ENCODE measurements at places on chromosomes 7 and 10.
A peak's percentile ranks its signal among the peaks of the same experiment; 100 is the strongest.

DNA sequence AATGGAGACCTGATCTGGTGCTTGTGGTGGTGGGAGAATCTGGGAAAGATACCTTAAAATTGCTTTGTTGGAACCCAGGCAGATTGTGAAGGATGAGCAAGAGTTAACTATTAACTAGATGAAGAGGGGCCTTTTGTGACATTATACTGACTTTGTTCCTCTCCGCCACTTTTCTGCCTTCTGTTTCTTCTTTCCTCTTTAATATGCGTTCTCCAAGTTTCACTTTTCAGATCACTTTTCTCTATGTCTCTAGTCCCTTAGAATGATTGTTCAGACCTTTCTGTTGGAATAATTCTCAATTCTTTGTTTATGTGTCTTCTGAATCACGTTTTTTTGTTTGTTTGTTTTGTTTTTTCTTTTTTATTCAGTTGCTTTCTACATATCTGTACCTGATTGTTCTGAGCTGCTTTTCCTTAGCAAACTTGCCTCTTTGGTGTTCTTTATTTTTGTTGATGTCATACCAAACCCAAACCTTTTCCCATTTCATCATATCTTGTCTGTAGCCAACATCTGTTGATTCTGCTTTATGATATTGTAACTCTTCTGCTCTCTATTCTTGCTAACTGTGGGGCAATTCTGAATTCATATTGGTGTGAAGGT lies 2.8 kb downstream of the BMPR1A start:
- DNase-seq = no peak

DNA sequence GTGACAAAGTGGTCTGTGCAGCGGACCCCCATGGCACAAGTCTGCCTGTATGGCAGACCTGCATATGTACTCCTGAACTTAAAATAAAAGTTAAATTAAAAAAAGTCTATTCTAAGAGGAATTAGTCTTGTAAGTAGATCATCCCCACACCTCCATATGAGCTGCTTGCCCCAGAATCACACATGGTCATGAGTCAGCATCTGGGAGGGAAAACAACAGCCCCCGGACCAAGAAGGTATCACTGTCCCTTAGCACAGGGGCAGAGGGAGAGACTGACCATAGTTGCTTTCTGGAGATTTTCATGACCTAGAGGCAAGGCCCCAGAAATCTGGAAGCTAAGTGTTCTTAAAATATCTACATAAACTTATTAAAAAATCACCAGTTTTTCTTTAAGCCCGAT lies 86.6 kb upstream of the PDK4 start:
- no peak for DNase-seq

GRCh38 chr7:34156336-34156735 lies 251.0 kb downstream of the BMPER start:
- no peak for DNase-seq

DNA sequence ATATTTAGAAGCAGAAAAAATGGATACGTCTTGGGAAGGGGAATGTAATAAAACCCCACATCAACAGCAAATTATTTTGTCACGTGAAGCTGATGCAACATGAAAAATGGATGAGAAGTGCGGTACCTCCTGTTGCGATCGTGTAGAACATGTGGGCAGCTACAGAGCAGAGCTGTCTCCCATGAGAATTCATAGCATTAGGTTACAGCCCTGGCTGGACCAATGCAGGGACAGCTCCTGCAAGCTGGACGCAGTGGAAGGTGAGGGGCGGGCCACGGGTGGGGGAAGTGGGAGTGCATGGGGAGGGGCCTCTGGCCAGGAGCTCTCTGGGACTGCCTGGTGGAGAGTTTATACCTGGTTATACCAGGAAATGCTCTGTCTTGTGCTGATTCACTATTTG lies 120.3 kb downstream of the GATA3 start:
- no peak for DNase-seq

DNA sequence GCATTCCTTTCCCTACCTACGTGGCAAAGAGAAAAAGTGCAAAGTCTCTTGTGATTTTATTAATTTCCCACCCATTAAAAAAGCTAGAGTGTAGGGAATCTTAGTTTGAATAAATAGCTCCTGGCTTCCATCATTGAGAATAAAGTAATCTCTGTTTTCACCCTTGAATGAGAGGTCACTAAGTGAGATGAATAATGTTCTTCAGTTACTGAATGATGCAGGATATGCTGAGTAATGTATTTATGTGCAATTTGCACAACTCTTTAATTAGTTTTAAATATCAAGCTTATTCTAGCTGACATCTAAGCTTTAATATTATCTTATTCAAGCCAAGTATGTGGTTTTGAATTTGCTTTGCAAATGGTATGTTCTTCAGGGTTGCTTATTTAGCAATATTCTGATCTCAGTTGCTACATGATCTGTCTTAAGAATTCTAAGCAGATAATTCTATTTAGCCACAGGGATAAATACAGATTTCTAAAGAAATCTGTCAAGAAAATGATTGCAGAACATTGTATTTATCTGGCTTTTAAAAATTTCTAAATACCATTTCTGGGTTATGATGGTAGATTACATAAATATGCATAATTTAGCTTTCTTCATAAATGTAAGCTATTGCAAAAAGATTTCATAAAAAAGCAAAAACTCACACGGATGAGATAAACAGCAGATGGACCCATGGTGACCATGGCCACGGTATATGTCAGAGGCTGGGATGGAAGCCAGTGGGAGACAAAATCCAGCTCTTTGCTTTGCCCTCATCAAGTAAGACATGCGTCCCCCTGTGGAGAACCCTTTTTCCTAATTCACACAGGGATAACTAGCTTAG lies 141.0 kb downstream of the MACC1 start:
- DNase-seq = no peak

GRCh38 chr7:95794917-95795515 lies 22.7 kb downstream of the DYNC1I1 start:
- DNase-seq = no peak

GRCh38 chr7:155835446-155836215 lies 23.4 kb upstream of the SHH start:
- no peak for DNase-seq

DNA sequence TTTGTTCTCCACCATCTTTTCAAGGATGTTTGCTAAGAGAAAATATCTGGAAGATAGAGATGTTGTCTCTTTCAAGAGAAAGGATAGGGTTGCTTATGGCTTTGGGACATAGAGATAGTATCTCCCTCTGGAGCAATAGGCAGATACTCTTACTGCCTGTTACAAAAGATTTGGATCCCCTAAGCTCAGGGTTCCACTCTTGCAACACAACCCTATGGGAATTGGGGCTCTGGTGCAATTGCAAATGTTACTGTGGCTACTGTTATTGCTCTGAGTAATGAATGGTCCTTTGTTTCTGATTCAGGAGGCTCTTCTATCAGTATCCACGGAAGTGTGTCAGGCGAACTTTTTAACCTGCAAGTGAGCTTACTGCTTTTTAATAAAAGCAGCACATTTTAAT lies 88.8 kb downstream of the GPR85 start:
- no peak for DNase-seq

- DNase-seq = no peak
Measured at GRCh38 chr7:30977896-30978564, 14.3 kb downstream of the GHRHR start.

DNA sequence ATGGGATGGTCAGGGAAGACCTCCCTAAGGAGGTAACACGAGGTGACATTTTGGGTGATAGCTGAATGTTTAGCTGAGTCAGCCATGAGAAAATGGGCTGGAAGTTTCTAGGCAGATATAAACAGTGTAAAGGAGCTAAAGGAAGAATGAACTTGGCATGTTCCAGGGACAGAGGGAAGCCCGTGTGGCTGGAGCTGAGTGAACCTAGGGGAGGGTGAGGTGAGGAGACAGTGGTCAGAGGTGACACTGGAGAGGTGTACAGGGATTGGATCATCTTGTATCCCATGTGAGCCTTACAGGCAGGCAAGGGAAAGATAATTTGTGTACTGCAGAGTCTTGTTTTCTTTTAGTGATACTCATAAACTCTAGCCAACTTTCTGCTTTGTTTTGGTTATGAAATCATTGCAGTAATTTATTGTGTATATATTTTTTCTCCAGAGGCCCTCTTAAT lies 1.8 kb downstream of the STARD3NL start:
- DNase-seq = no peak

- DNase-seq = no peak
Measured at GRCh38 chr7:151689196-151689971, 169.7 kb upstream of the RHEB start.

GRCh38 chr7:55887821-55888247 lies 578 bp downstream of the ZNF713 start:
- DNase-seq = no peak

DNA sequence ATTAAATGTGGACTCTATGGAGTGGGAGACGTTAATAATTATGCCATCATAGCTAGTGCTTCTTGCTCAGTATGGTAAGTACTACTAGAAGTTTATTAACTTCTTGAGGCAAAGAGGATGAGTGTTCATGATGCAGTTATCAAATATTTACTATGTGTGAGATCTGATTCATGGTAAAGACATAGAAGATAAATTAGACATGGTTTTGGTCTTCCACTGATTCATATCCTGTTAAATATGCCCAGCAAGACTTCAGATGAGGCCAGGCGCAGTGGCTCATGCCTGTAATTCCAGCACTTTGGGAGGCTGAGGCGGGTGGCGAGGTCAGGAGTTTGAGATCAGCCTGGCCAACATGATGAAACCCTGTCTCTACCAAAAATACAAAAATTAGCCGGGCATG lies 547.1 kb upstream of the ANKRD30A start:
- no peak for DNase-seq

GRCh38 chr10:70412356-70412755 lies 8.4 kb downstream of the EIF4EBP2 start:
- no peak for DNase-seq

DNA sequence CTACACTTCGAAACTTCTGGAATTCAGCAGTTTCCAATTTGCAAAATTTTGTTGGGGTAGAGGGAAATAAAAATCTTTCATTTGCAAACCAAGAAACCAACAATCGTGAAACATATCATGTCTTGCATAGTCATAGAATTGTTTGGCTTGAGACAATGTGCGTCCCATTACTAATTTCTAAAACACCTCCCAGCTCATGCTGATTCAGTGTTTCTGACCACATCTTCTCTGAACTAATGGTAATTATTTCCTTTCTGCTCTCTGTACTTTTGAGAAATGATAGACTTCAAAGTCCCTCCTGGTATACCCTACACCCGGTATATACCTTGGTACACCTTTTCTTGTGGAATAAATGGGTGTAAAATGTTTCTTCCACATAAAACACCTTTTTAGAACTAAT lies 41.8 kb upstream of the TSPAN13 start:
- DNase-seq = no peak

DNA sequence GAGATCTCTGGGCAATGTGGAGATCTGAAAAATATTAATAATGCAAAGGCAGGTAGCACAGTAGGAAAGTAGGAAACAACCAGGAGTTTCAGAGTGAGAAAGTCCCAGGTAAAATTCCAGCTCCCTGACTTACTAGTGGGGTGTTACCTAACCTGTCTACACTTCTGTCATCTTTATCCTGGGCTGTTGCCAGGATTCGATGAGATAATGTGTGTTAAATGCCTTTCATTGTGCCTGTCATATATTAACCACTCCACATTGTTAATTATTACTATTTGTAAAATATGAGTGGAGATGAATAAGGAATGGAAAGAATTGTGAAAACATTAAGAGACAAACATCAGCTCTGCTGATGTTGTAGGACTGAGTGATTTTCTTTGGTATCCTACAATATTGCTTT lies 50.0 kb upstream of the FRMD4A start:
- no peak for DNase-seq

DNA sequence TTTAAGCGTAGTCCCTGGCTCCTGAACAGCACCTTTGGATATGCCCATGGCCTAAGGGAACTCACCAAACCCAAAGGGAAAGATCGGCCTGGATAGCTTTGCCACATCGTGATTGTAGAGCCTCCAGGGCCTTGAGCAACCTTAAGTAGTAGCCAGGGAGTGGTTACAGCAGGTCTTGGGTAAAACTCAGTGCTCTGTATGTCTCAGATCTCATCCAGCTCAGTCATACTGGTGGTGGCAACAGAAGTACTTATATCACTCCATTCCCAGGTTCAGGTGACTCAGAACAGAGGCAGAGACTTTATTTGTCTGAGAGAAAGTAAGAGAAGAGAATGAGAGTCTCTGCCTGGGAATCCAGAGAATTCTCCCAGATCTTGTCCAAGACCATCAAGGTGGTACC lies 39.1 kb upstream of the AASS start:
- DNase-seq = no peak

DNA sequence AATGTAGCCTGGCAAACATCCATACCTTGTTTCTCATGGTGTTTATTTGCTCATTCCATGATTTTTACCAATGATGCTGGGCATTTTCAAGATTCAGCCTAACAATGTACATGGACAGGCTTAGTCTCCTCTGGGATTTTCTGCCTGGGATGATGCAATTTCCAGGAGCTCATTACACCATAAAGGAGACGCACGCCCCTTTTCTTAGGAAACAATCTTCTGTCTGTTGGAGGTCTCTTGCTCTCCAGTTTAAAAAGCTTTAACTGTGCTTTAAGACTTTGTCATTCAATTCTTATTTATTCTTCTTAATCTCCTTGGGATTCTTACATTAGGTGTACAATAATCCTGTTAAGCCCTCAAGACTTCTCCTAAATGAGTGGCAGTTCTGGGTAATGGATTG lies 150.3 kb upstream of the NRP1 start:
- peak; percentile 5 for DNase-seq

- peak; percentile 3 for DNase-seq
Measured at GRCh38 chr10:4512671-4513240, 313.3 kb upstream of the AKR1E2 start.

- DNase-seq = peak; percentile 30
Measured at GRCh38 chr10:19788075-19788686, 28.1 kb upstream of the PLXDC2 start.

DNA sequence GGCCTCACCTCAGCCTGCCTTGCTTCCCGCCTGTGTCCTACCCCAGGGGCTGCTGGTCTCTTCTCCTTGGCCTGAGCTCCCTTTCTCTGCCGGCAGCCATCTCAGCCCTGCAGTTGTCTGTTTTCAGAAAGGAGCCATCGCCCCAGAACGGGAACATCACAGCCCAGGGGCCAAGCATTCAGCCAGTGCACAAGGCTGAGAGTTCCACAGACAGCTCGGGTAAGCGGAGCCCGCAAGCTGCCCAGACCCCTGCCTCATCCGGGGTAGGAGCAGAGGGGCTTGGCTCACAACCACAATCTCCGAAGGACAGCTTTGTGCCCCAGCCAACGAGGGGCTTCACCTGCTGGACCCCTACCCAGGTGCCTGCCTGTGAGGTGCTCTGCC lies 5.3 kb upstream of the DEPP1 start:
- DNase-seq = no peak
